ENCODE measurements at places on chromosomes 1 and 21.

DNA sequence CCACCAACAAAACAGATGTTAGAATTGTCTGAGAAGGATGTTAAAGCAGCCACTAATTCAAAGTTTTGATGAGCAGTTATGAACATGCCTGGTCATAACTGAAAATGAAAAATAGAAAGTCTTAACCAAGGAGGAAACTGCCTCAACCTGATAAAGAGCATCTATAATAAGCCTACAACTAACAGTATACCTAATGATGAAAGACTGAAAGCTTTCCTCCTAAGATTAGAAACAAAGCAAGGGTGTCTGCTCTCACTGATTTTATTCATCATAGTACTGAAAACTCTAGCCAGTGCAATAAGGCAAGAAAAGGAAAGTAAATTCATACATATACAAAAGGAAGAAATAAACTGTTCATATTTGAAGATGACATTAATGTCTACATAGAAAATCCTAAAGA lies 82.0 kb downstream of the KCNK1 start:
- no peak for DNase-seq

DNA sequence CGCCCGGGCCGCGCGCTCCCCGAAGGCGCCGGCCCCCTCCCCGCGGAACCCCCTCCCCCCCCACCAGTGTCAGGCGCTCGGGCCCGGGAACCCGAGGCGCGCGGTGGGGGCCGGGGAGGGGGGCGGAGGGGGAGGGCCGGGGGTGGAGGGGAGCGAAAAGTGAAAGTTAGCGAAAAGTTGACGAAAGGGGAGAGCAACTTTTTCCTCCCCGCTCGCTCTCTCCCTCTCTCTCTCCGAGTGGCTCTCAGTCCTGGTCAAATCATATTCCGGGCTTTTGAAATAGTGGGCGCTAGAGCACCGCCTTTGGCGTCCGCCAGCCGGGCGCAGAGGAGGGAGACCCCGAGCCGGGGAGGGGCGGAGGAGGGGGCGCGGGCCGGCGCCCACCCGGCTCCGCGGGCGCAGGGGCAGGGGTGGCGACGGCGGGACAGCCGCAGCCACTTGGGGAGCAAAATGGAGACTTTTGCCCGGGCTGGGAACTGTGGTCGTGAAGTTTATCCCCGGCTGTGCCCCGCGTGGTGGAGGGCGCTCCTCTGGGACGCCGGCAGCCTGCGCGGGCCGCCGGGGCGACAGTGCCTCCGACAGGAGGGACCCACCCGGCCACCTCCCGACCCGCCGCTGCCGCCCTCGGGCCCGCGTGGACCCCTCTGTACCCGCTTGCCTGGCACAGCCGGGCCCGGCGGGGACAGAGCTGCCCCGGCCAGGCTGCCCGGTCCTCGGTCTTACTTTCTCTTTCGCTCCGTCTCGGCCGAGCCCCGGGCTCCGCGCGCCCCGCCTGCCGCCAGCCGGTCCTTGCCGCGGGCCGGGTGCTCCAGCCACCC lies 697 bp downstream of the PRDM16 start:
- DNase-seq: no peak

DNA sequence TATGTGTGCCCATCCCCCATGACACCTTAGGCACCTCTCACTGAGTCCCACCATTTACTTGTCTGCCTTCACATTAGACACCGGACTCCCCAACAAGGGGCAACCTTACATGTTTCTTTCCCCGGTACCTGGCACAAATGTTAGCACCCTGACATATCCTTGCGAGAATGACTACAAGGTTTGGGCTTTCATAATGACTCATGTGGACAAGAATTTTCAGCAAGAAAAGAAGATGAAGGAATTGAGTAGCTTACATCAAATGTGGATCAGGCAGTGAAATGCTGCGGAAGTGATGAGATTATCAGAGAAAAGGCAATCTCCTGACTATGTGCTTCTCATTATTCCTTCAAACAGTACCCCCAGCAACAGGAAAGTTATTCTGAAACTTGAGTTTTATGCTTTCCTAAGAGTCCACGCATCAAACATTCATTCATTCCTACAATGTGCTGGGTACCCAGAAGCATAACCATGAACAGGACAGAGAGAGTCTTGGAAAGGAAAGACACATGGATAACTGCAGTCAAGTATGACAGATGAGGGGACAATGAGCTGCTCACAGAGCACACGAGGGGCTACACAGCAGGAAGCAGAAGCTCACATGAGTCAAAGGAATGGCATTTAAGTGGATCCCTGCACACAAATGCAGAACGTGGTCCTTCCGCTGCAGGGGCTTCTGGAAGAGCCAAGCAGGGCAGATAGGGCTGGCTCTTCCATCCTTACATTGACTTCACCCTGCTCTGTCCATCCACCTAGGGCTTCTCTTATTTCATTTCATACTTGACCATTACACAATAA lies 112.1 kb downstream of the PCNX2 start:
- DNase-seq: no peak

DNA sequence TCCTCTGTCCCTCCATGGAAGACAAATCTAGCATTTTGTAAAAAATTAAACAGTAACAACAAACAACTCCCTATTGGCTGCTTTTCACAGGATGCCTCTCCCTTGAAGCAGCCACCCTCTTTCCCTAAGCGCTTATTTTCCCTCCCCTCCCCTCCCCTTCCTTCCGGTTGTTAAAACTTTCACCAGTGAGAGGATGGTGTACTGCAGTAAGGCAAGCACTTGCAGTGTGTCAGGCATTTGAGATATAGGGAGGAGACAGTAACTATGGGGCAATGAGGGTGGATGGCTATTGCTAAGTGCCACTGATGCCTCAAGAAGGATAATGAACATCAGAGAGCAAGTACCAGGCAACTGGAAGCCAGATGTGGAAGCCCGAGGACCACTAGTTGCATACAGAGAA lies 19.1 kb upstream of the KIAA1614 start:
- no peak for DNase-seq

DNA sequence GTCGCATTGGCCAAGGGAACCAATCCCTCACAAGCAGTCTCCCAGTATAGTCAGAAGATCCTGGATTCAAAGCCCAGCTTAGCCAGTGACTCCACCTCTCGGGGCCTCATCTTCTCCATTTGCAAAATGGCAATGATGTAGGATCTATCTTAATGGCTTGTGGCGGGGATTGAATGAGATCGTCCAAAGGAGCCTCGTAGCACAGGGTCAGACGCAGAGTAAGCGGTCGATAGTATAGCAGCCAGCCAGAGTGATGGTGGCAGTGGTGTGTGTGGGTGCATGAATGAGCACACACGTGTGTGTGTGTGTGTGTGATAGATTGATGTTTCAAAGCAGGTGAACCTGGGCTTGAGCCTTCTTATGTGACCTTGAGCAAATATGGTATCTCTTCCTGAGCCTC lies 79.8 kb upstream of the WNT4 start:
- no peak for DNase-seq

- peak; percentile 74 for DNase-seq
Observed at GRCh38 chr1:20732071-20732587, 374 bp downstream of the SH2D5 start.

GRCh38 chr1:2182376-2182775 lies 12.2 kb downstream of the FAAP20 start:
- DNase-seq: no peak

DNA sequence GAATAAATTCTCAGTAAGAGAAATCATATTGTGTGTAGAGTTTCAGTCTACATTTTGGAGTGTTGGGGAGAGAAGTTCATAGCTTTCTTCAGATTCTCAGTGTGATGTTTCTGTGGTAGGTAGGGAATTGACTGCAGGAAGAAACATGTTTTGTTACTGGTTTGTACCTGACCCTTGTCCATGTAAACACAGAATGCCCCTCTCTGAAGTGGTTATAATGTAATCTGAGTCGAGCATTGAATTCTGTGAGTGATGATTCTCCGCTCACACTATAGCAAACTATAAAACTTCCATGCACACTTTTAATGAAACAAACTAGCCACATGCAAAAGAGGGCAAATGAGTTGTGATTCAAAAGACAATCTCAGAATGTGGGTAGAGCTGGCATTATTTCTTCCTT lies 433.2 kb downstream of the USP25 start:
- no peak for DNase-seq

- no peak for DNase-seq
Observed at GRCh38 chr1:180905927-180906326, 6.8 kb upstream of the KIAA1614 start.

GRCh38 chr1:87940421-87940820 lies 611.7 kb downstream of the LMO4 start:
- no peak for DNase-seq

DNA sequence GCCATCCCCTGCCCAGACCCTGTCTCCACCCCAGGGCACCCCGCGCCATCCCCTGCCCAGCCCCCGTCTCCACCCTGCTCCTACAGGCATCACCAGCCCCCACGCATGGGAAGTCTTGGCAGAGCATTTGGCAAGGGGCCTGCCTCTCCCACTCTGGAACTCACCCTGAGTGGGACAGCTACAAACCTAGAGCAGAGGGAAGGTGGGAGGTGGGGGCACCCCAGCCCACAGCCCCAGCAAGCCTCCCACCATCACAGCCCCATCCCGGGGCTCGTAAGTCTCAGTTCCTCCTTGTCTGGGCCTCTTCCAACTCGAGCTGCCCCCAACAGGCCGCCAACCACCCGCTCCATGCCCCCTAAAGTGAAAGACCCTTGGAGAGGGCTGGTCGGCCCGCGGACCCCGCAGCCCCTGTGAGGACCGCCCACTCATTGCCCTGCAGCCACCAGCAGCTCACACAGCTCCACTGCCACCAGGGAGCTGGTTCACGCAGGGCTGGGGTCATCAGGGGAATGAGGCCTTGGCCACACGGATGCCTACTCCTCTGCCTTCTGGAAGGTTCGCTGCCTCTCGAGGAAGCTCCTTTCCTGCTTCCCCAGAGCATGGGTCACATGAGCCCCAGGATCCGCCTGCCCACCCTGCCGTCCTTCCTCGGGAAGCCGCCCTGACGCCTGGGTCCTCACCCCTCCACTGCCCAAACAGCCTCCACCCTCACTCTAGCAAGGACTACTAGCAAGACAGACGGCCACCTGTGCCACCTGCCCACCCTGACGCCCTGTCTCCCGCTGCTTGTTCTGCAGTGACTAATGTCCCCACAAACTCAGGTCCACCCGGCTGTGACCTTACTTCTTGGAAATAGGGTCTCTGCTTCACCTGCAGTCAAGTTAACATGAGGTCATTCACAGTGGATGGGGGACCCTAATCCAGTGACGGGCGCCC lies 14.4 kb downstream of the MEGF6 start:
- DNase-seq: no peak

DNA sequence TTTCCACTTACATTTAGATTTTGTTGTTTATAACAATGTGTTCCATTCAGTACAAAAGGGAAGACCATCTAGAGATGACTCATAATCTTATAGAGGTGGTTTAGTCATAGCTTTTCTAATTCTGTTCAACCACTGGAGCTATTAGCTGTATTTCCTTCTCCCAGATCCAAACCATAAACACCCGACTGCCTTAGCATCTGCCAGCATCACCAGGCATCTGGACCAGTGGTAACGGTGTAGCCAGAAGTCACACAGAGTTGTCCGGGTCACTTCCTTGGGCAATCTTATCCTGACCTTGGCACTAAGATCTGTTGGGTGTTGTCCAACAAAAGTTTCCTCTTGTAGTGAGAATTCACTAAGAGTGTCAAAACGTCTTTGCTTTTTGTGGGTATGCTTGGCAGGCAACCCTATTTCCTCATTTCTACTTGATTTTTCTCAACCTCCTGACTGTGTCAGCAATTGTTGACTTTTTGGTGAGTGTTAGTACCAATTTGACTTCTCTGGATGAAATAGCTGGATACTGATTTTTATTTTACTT lies 372.1 kb upstream of the B3GALT2 start:
- no peak for DNase-seq

DNA sequence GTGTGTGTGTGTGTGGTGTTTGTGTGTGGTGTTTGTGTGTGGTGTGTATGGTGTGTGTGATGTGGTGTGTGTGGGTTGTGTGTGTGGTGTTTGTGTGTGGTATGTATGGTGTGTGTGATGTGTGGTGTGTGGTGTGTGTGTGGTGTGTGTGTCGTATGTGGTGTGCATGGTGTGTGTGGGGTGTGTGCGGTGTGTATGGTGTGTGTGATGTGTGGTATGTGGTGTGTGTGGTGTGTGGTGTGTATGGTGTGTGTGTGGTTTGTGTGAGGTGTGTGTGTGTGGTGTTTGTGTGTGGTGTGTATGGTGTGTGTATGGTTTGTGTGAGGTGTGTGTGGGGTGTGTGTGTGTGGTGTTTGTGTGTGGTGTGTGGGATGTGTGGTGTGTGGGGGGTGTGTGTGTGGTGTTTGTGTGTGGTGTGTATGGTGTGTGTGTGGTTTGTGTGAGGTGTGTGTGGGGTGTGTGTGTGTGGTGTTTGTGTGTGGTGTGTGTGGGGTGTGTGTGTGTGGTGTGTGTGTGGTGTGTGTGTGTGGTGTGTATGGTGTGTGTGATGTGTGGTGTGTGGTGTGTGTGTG lies 106.2 kb upstream of the ADAR start:
- no peak for DNase-seq

DNA sequence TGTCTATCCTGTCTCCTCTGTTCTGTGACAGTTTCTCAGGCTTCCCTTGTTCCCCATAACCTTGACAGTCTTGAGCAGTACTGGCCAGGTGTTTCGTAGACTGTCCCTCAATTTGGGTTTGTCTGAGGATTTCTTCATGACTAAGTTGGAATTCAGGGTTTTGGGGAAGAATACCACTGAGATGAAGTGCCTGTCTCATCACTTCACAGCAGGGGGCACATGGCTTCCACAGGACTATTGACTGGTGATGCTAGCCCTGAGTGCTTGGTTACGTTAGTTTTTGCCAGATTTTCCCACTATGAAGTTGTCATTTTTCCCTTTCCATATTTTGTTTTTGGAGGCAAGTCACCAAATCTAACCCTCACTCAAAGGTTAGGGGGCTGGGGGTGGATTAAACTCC lies 45.7 kb downstream of the CDCP2 start:
- DNase-seq: peak; percentile 6

DNA sequence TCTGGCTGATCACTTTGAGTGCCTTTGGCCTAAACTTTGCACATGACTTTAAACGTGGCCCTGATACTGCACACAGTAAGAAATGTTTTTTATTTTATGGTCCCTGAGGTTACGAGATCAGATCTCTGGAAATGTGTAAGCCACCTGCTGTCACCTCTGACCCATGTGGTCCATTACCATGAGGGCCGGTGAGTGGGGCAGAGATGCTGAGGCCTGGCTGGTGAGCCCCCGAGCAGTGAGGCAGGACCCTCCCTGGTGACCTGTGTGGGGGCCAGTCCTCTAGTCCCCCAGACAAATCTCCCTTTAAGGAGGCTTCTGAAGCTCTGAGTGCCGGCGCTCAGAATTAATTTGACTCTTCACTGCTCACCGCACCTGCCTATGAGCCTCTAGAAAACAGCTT lies 12.4 kb downstream of the TFF3 start:
- DNase-seq: no peak

GRCh38 chr1:116508984-116509980 lies 61.5 kb downstream of the CD58 start:
- peak; percentile 62 for DNase-seq

- peak; percentile 97 for DNase-seq
Observed at GRCh38 chr1:206864939-206865671, at the start of gene IL20. TSS of gene IL20 (plus strand) at chr1:206865623. CDS start at chr1:206865853, 230 bp downstream.

DNA sequence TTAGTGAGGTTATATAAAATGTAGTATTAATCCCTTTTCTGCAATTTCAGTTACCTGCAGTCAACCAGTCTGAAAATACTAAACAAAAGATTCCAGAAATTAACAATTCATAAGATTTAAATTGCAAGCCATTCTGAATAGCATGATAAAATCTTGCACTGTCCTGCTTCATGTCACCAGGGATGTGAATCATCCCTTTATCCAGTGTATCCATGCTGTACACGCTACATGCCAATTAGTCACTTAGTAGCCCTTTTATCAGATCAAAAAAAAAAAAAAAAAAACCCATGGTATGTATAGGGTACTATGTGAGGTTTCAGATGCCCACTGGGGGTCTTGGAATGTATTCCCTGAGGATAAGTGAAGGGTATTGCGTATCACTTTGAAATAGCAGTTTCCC lies 191.3 kb upstream of the HP1BP3 start:
- no peak for DNase-seq

Measured in stimulated activated CD8-positive, alpha-beta memory T cell treated with anti-CD3 and anti-CD28 coated beads, Interleukin-4, amount 100 ng/mL, for 48 hours (primary cell).